ENCODE measurements at places on chromosomes 2 and 18.
A peak's percentile ranks its signal among the peaks of the same experiment; 100 is the strongest.

GRCh38 chr2:138036522-138036921 is 72.2 kb downstream of the HNMT start:
- no peak for DNase-seq

GRCh38 chr2:82789851-82790205 is 1669.3 kb downstream of the SUCLG1 start:
- no peak for DNase-seq

DNA sequence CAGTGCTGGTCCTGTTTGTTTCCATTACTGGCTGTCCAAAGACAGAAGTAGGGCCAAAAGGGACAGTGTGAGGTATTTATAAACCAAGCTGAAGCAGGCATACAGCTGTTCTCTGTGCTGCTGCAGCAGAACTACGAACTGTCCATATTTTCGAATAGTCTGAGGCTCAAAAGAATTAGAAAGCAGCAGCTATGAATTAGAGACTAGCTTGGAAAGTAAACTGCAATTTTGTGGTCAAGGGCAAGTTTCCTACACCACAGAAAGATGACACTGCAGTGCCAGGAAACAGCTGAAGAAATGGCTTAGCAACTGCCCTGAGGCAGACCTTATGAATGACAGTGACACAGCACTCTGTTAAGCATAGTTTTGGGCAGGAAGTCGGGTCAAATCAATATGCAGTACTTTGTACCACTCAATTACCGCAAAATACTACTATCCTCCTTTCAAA is 125.3 kb downstream of the TMEM131 start:
- DNase-seq = peak; percentile 13

DNA sequence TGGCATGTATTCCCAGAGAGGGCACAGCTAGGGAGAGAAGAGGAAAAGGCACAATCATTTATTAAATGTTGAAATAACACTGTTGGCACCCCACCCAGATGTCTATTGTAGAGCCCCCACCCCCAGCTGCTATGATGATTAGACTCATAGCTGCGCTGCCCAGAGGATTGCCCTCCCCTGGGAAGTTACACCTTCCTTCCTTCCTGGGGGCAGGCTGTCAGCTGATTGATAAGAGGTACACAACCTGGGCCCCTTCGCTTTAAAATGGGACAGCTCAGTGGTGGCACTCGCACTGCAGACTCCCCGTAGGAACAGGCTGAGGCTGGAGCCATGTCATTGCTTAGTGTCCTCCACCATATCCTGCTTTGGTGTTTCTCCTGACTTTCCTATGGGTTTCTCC is 18.1 kb downstream of the TEX51 start:
- DNase-seq = no peak

GRCh38 chr2:55947752-55948151 is 24.2 kb upstream of the EFEMP1 start:
- DNase-seq = no peak

GRCh38 chr2:113676623-113677266 is 49.7 kb downstream of the RABL2A start:
- no peak for DNase-seq

GRCh38 chr2:79982445-79982844 is 322.1 kb downstream of the LRRTM1 start:
- no peak for DNase-seq

GRCh38 chr2:43484323-43484930 is 111.4 kb downstream of the THADA start:
- DNase-seq = no peak

DNA sequence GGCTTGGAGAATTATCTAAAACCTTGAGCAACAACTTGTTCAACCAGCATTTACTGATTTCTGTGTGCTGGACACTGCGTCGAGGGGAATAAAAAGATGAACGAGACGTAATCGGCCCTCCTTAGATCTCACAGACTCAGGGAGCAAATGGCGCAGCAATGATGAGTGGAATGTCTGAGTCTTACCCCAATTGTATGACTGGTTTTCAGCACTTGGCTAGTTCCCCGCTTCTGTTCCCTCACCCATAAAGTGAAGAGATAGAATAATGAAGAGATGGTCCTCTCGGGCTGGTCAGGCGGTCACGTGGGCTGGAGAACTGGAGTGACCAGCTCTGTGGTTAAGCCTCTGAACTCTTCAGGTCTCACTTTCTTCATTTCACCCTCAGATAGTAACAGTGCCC is 17.3 kb upstream of the GATA6 start:
- DNase-seq = no peak

DNA sequence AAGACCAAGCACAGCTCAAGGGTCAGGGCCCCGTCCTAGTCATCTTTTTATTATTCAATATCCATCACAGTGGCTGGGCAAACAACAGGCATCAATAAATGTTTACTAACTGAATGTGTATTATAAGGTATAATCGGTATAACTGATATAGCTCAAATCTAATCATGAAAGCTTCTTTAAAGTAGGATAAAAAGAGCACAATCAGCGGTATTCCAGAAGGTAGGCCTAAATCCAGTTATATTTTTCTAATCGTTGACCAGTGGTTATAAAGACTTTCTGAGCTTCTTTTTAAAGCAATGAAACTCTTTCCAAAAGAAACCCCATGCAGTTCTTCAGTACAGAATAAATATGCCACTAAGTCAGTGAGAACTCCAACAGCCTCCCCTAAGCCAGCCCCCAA is 92.1 kb downstream of the SMAD2 start:
- no peak for DNase-seq
